ENCODE measurements at places on chromosomes 1 and 21.

GRCh38 chr21:42593007-42593814, 60.2 kb upstream of the PDE9A start:
- peak; percentile 80 for DNase-seq

DNA sequence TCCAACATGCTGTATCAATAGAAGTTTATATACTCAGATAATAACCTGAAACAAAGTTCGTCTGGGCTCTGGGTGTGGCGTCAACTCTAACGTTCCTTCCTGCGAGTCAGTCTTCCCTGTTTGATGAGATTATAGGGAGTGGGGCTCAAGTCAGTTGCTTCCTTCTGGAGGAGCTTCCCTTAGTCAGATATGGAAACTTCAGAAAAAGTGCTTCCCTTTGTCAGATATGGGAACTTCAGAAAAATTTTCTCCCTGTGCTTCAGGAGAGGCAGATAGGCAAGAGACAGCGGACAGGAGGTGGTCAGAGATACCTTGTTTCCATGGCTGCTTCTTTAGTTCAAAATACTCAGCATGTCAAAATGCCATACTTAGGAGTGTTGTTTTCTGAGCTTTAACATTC, 51.1 kb upstream of the PRDX6 start:
- no peak for DNase-seq

DNA sequence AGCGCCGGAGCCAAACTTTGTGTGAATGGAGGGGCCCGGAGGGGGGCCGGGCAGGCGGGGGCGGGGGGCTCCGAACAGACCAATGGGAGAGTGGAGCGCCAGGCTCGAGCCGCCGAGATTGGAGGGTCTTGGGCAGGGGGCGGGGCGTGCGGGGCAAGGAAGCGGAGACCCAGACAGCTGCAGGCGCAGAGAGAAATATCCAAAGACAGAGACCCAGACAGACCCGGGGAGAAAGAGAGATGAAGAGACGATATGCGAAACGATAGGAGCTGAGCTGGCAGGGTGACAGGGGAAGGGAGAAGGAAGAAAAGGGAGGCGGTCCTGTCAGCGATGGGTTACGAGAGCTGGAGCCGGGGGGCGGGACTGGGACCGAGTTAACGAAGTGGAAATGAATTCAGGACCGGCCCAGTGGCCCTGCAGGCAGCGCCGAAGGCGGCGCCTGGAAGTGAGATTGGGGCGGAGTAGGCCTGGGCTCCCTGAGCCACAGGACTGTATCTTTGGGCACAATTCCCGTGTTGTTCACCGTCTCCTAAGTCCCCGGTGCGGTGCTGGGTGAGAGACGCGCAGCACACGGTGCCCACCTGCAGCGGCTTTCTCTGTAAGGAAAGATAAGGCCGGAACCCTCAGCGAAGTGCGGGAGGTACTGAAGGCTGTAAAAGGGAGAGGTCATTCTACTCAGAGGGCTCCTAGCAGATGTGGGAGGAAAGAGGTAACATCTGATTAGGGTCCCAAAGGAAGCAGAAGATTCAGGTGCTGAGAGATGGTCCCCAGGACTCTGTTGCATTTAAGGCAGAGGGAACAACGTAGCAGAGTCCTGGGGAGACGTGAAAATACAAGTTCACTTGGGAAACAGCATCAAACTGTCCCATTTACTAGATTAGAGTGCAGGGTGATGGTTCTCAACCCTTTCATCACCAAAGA, 543 bp upstream of the KCNJ10 start:
- peak; percentile 87 for DNase-seq

DNA sequence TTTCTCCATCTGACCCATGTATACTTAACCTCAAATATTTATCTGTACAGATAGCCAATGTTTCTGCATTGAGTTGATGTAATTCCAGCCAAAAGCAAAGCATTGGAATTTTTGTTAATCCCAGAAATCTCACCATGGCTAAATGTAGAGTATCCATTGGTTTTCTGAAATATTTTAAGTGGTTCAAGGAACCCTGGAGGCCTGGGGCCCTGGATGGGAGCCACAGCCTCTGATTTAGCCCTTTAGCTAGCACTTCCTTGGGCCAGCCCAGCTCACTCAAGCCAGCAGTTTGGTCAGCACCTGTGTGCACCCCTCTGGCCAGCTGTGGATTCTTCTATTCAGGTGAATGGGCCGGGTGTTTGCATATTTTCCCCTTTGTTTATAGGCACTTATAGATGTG, 18.8 kb upstream of the EPS8L3 start:
- peak; percentile 72 for DNase-seq

DNA sequence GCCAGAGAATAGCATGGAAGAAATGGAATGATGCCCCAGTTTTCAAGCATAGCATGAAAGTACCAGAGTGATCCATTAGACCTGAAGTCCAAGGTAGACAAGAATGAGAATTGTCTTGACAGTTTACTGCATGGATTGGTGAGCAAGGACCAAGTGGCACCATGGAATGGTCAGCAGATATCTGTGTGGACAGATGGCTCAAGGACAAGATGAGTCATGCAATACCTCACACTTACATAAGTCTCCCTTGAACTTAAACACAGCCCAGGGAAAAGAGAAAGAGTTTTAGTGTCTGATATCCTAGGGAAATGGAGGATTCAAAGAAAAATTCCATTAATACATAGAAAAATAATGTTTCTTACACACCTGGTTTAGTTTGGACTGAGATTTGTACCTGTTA, 195.2 kb downstream of the MRPL39 start:
- no peak for DNase-seq

DNA sequence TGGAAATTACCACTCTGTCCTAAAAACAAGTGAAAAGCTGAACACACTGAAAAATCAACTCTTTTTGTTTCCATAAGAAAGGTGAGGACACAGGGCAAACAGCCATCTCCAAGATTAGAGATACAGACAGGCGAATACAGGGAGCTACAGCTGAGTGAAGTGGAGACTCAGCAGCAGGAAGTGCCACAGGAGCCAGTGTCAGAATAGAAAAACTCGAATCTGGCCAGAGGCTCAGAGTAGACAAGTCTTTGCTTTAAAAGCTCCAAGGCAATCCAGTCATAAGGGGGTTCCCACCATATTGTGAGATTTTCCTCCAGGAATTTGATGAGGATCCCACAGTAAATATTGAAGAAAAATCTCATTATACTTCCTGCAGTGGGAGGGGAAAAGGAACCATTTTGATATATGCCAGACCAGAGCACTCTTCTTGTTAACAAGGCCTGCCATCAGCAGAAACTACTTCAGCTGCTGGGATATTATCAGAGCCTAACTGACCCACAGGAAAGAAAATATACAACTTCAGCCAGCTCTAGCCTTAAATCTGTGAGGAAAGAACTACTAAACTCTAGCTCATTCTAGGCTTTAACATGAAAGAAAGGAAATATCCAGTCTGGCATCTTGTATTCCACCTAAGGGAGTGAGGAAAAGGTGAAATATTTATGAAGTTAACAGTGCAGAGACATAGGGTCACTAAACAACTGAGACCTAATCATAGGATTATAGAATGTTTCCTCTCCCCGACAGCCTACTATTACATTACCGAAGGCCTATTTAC, 256.2 kb upstream of the OLFM3 start:
- DNase-seq, result no peak

DNA sequence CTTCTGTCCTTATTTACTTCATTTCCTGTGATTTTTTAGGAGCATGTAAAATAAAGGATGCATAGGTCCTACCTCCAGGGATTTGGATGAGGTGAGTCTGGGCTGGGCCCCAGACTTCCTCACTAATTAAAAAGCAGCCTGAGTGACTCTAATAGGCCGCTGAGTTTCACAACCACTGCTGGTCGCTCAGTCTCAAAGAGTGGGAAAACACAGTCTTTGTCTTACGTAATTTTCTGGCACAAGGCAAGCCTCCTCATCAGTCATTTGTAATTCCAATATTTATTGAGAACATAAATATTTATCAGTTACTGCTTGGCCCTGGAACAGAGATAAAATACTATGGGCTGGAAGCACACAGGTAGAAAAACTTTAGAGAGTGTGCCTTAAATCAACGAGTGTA, 195.4 kb upstream of the RUNX1 start:
- no peak for DNase-seq

DNA sequence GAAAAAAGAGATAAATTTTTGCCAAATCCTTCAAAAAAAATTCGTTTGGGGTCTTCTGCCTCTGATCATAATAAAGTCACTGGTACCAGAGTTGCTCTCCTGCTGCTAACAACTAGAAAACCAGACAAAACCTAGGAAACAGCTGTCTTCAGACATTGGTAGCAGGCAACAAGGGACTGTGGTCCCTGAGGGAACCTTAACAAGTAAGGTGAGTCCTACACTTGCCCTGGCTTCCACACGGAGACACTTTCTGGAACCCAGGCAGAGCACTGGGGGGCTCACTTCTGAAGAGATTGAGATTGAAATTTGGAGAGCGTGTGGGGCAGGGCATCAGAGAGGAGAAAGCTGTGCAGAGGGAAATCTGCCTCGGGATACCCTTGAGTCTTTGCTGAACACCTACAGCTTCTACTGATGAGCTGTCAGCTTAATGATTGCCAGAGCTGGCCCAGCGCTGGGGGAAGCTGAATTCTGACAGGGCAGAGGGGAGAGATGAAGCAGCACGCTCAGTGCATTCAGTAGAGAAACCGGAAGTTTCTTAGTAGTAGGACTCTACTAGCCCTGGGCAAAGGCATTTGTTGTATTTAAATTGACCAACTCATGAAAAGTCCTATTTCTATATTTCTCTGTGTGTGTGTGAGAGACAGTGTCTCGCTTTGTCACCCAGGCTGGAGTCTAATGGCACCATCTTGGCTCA, 18.5 kb upstream of the FAM89A start:
- no peak for DNase-seq

GRCh38 chr1:36161641-36162531, 5.9 kb downstream of the MAP7D1 start:
- DNase-seq, result no peak

GRCh38 chr1:3319874-3320245, 134.6 kb upstream of the ARHGEF16 start:
- DNase-seq, result peak; percentile 83

- DNase-seq, result no peak
These were observed 44.9 kb upstream of the USP24 start for GRCh38 chr1:55259911-55260609.

DNA sequence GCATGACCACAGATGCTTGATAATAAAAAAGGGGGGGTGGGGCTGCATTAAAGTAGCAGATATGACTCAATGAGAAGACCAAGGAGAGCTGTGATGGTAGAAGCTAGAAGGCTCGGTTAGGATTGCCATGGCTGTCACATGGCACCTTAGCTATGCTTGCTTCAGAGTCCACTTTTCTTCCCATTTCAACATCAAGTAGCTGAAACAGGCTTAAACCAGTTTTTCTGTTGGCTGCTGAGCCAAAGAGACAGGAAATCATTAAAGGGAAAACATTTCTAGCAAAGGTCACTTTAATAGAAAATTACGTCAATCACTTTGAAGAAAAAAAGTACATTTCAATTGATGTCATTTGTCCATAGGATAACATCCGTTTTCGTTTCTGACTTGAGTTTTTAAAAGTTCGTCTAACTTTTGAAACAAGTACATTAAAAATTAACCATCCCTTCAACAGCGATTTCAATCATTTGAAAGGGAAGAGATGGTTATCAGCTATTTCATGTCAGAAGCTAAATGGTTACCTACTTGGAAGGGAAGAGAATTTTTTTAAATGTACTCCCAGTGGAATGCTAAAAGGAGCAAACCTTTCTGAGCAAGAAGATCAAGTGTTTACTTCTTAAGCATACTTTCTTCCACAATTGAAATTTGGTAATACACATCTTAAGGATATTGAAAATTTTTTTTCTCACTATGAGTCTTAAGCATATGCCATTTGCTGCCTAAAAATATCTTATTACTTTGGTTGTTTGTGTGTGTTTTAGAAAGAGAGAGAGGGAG, 488.1 kb upstream of the PRMT6 start:
- no peak for DNase-seq

- DNase-seq, result peak; percentile 33
These were observed 80.2 kb upstream of the ACTL8 start for GRCh38 chr1:17674726-17675500.

GRCh38 chr1:19453741-19454201, 31.6 kb downstream of the CAPZB start:
- DNase-seq, result no peak

- DNase-seq, result no peak
These were observed 87.8 kb upstream of the S1PR1 start for GRCh38 chr1:101148980-101149379.

- DNase-seq, result no peak
These were observed 1.6 kb downstream of the TENT5C start for GRCh38 chr1:117607471-117607870.

DNA sequence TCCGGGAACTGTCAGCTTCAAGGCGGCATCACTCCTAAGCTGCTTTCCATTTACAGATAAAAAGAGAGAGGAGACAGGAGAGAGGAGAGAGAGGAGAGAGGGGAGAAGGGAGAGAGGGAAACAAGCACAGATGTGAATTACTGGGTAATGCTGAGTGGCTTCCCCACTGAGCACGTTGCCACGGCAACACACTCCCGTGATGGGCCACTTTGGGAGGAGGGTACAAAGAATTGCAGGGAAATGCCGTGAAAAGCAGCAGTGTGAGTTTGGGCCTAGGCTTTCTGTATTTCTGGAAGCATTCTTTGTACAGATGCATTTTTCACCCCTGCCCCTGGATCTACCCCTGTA, 128.0 kb upstream of the IRF2BP2 start:
- DNase-seq, result no peak

GRCh38 chr1:94215955-94216354, 21.4 kb downstream of the ARHGAP29 start:
- no peak for DNase-seq

DNA sequence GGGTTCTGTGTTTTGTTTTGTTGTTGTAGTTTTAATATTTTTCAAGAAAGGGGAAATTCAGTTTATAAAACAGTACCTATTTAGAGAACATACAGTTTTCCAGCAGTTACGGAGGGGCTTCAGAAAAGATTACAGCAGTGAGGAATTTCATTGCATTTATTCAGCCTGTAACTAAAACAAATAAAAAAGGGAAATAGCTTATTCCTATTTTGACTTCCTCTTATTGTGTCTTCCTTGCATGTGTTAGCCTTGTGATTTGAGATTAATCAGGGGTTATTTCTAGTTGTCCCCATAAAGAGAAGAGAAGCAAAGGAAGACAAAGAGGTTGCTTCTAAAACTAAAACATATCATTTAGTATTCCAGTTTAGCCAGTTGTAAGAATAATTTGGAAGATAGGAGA, 35.0 kb downstream of the CTTNBP2NL start:
- no peak for DNase-seq

DNA sequence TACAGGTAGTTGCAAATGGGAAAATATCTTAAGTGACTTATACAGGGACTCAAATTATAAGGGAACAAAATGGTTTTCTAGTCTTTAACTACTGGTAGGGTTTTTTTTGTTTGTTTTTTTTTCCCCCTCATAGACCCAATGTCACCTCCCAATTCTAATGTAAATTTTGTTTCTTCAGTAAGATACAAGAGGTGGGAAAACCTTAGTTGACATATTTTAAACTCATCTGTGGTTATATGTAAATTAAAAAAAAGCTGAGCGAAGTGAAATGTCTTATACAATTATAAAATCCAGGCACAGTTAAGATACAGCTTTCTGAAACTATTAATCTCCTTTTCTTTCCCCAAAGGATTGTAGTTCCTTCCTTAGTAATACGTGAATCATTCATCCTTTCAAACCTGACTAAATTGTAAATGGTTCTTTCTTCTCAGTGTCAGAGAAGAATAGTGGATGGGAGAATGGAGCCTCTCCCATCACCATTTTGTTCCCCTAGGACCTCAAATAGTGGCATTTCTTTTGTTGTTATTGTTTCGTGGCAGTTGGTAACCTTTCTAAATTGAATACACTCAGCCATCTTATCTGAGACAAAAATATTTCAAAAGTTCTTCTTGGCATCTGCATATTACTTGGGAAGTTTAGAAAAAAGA, 11.2 kb downstream of the TSEN15 start:
- DNase-seq, result no peak

Measured in SJCRH30 (cell line).